ENCODE measurements at places on chromosomes 7 and 10.

- no peak for DNase-seq
These were observed 12.2 kb upstream of the RFC2 start for GRCh38 chr7:74266191-74266963.

- DNase-seq, result no peak
These were observed 8.8 kb upstream of the STMP1 start for GRCh38 chr7:135653340-135654080.

- no peak for DNase-seq
These were observed 116.7 kb upstream of the PDLIM1 start for GRCh38 chr10:95407546-95407945.

DNA sequence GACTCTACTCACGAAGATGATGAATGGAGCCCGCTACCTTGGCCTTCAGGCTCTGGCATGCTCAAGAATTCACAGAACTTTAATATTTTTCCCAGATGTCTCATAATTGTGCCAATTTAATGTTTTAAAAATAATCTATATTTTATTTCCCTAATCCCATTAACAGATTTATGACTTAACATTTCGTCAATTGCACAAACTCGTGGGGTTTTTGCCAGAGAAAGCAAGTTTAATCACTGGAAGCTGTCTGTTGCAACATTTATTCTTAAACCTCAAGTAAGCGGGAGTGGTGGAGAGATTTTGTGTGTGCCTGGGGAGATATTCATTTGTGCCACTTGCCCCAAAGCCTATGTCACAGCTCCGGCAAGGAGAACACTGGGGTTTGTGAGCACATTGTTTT is 117.9 kb downstream of the TEX36 start:
- no peak for DNase-seq

DNA sequence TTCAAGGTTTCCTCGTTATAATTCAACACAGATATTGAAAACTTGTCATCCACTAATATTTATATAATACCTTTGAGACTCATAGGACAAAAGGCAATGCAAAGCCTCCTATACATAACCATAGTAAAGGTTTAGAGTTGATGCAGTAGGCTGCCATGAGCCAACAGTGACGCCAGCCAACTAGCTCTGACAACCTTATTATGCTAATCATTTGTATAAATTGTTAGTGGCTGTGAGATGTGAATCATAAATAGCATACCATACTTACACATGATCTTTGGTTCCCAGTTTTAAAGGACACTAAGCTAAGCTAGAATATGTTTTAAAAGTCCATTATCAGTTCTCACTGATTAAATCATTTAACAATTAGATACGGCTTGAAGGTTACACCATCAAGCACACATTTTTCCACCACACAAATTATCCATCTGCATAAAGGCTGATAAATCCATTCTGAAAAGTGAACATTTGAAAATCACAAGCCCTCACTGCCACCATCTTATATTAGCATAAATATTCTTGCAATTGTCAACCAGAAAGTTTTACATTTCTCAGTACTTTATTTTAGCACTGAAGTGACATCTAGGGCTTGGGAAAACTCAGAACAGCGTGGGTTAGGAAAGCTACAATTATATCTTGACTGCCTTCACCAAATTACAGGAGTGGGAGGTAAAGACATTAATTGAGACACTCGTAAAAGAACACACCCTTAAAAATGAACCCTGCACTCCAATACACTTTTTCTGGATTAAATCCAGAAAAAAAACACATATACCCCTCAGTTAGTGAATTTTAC is 30.7 kb downstream of the COA1 start:
- no peak for DNase-seq

DNA sequence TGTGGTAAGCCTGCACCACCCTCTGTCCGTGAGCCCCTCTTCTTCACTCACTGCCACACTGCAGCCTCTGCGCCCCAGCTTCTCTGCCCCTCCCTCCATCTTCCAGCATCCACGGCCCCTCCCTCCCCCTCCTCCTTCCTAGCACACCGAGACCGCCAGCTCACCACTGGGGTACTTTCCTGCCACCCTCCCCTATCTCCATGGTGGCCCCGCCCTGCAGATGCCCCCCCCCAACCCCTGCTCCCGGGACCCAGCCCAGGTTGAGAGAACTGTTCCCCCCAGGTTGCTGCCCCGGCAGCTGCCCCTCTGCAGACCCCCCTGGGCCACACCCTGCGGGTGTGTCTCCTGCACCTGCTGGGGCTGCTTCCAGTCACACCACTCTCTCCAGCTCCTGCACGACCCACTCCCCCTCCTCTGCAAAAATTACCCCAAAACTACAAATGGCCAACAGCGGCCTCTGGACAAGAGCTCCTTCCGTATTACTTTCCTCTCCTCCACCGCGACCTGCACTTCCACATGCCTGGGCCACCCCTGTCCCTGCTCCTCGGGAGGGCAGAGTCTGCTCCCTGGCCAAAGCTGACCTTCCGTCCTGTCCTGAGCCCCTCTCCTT is 209.2 kb upstream of the PPP2R2D start:
- DNase-seq, result no peak

GRCh38 chr7:158432369-158433341 is 155.0 kb downstream of the PTPRN2 start:
- DNase-seq, result no peak

DNA sequence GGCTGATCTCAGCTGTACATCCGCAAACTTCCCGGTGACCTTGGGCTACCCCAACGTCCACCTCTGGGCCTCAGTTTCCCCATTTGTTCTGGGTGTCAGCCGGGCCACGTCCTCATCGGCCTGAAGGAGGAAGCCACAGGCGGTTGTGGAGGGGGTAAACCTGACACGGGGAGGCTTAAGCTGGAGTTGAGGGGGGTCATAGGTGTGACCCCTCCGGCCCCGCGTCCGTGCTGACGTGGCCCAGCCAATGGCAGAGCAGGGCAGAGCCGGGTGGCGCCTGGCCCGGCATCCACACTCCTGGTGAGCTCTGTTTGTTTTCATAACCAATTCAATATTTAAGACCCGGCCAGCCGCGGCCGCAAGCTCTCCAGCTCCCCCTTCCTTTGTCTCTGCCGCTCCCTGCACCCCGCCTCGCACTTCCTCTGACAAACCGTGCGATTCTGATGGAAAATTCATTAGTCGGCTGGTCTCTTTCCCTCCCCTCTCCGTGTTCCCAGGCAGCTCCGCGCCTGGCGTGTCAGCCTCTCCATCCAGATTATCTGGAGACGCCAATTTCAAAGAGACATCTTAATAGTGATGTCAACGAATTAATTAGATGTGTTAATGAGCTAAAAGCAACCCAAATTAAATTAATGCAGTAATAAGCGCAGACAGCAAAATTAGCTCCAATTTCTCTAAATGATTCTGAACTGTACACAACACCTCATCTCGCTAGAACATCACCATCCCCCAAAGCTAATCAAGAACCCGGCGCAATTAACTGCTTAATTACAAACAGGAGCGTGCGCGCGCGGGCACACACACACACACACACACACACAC is 55.4 kb downstream of the MICALL2 start:
- DNase-seq, result no peak

DNA sequence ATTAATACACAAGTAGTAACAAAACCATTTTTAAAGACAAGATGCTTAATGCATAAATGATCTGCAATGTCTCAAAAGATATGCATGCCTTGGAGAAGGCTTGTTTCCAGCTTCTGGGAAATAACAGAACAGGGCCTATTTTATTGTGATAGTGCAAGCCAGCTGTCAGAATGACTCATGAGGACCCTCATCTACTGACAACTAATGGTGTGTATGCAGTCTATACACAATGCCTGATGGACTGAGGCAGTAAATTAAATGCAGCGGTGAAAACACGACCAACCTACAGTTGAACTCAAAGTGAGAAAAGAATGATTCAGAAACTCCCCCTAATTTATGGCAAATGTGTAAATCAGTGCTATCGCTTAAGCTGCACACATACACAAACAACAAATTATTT is 46.3 kb downstream of the VPS41 start:
- DNase-seq, result no peak

GRCh38 chr7:1709900-1710299 is 39.8 kb downstream of the ELFN1 start:
- no peak for DNase-seq

DNA sequence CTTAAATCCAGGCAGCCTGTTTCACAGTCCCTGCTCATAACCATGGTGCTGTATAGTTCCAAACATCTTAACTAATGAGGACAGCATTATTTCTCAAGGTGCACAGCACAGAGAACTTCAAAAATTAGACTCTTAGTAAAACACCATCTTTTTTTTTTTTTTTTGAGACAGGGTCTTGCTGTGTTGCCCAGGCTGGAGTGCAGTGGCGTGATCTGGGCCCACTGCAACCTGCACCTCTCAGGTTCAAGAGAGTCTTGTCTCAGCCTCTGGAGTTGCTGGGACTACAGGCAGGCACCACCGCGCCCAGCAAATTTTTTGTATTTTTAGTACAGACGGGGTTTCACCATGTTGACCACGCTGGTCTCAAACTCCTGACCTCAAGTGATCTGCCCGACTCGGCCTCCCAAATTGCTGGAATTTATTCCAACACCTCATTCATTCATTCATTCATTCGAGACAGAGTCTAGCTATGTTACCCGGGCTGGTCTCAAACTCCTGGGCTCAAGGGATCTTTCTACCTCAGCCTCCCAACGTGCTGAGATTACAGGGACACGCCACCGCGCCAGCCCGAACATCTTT is 507 bp upstream of the TMEM254 start:
- no peak for DNase-seq

DNA sequence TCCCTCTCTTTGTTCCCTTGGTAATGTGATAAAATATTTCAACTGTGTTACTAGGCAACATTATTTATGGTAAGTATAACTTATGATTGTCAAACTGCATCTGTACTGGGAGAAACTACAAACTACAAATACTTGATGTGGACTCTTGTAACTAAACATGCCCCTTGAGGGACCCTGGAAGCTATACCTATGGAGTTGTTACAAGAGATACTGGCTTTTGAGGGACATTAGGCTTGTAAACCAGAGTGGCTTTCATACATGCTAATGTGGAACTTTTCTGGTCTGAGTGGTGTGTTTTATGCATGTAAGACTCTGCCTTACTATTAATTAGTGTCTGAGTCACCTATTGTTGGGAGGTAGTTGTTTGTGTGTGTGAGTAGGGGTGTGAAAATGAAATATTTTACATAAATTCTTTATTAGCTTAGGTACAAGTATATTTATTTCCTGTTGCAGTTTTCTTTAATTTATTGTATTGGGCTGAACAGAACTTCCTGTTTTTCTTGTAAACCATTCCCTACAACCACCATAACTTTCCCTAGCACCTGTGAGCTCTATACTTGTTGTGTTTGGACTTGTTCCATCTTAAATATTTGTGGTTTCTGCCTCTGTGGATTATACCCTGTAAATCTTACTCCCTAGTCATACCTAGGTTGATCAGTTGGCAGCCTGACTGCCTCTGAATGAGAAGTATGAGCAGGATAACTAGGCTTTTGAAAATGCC is 49.8 kb downstream of the STK31 start:
- no peak for DNase-seq

DNA sequence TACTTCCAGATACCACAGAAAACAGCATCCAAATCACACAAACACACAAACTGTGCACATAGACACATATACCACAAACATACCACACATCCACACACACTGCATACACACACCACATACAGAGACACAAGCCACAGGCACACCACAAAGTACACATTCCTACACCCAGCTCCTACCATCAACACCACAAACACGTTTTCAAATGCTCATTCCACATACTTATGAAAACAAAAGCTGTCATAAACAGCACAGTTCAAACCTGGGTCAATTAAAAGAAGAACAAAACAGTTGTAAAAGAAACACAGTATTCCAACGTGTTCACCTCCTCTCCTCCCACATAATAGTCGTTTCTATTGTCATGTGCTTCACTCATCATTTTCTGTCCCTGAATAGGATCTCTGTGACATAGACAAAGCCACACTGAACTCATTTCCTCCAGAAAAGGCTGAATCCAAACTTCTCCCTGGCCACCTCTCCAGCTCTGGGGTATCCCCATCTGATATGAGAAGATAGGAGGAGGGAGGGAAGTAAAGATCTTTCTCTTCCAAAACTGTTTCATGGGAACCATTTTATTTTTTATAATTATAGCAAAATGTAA is 89.2 kb downstream of the CXCL12 start:
- DNase-seq, result no peak

- DNase-seq, result no peak
These were observed 16.4 kb downstream of the SORCS3 start for GRCh38 chr10:104657457-104657856.

GRCh38 chr10:132411561-132412253 is 14.7 kb downstream of the PWWP2B start:
- DNase-seq, result no peak

DNA sequence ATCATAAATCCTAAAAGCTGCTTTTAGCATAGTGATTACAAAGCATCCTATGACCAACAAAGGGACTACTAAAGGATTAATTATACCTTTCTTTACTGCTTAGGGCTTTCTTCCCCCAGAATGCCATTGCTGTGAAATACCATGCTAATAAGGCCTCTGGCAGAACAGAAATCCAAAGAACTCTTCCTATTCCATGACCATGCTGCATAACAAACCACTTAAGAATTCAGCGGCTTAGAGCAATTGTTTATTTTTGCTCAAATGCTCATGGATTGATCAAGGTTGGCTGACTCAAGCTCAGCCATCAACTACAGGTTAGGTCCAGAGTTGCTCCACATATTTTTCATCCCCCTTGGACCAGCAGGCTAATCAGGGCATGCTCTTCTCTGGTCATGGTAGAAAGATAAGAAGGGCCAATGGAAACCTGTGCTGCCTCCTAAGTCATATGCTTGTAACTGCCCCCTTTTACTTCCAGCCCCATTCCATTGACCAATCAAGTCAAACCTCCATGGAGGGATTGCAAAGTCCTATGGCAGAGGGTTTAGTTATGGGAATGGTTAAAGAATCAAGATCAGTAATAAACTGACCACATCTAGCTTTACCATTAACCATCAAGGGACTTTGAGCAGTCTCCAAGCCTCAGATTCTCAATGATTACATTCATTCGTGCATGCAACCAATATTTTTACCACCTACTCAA is 244.4 kb upstream of the FZD1 start:
- no peak for DNase-seq

DNA sequence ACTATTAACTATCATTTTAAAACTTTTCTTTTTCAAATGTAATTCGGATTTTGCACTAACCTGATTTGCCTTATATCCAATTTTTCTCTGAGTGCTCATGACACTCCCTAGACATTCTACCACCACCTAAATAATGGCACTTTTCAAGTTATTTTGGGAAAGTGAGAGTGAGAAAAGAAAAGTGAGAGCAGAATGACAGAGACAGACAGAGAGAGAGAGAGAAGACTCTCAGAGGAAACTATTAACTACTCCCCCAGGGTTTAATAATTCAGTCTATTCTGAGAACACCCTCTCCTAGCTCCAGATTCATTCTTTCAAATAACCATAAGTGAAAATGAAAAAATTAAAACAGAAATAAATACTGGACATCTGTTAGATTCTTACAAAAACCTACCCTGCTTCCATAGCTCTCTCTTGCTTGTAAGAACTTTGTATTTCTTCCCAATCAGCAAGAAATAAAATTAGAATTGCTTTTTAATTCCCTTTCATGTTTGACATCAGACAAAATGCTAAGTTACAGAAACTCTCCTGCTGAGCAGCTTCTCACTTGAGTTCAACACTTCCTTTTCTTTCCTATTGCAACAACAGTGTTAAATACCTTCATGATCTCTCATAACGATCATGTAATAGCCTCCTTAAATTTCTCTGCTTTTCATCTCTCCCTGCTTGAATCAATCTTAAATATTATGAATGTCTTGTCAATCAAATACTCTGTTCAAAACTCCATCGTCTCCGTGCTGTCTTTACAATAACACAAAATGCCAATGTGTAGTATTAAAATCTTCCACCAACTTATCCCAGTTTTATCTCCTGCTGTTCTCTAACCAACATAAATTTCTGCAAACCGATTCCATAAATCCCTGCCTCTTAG is 191.7 kb downstream of the SEMA3E start:
- DNase-seq, result no peak
